ENCODE measurements at places on chromosomes 6 and 20. TPM values are rescaled to one million over a fixed set of nuclear protein-coding genes. Genes with fewer than 3 reads are reported as not detected.

GRCh38 chr6:26412228-26412627 lies 10.2 kb downstream of the BTN3A1 start:
- DNase-seq: no peak

GRCh38 chr6:5536644-5537043 lies 275.3 kb downstream of the FARS2 start:
- no peak for DNase-seq

DNA sequence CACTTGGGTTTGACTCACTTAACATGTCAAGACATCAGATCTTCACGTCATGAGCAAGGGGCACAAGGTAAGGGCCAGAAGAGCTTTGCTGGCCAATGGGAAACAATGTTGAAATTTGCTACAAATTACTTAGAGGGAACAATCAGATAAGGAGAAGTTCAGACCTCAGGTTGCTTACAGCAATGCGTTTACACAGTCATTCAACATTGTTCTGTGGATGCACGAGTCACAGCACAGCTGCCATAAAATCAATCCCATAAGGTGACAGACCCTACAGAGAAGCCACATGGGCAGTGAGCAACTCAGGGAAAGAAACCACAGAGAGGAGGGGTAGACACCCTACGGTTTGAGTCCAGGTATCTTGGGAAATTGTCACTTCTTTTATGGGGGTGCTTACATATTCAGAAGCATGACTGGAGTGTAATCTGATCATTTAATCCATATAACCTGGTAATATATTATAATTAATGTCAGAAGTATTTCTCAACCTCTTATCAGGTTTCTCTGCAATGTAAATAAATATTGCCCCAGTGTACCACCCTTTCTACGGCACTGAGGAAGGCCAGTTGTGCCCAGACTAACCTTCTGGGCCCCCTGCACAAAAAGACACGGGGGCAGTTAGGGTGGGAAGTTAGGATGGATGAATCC lies 2.3 kb upstream of the SLC22A2 start:
- DNase-seq: no peak

- no peak for DNase-seq
Measured at GRCh38 chr20:2133318-2134183, 31.9 kb downstream of the STK35 start.

BMP6 gene
- total RNA-seq: 1.6 TPM

- no peak for DNase-seq
Measured at GRCh38 chr6:115219645-115220044, 841.0 kb downstream of the FRK start.

DNA sequence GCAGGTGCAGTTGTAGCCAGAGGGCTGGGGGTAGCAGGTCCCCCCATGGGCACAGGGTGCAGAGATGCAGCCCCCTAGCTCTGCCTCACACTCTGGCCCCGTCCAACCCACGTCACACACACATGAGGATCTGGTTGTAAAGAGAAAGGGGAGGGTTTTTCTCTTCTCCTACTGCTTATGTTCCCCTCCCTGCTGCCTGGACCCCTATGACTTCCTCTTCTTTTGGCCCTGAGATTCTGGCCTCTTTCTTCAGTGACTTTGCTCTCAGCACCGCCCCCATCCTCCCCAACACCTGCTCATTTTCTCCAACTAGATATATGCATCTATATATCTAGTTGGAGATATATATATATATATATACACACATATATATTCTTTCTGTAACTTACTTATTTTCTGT lies 9.7 kb downstream of the NOTCH4 start:
- DNase-seq: no peak

DNA sequence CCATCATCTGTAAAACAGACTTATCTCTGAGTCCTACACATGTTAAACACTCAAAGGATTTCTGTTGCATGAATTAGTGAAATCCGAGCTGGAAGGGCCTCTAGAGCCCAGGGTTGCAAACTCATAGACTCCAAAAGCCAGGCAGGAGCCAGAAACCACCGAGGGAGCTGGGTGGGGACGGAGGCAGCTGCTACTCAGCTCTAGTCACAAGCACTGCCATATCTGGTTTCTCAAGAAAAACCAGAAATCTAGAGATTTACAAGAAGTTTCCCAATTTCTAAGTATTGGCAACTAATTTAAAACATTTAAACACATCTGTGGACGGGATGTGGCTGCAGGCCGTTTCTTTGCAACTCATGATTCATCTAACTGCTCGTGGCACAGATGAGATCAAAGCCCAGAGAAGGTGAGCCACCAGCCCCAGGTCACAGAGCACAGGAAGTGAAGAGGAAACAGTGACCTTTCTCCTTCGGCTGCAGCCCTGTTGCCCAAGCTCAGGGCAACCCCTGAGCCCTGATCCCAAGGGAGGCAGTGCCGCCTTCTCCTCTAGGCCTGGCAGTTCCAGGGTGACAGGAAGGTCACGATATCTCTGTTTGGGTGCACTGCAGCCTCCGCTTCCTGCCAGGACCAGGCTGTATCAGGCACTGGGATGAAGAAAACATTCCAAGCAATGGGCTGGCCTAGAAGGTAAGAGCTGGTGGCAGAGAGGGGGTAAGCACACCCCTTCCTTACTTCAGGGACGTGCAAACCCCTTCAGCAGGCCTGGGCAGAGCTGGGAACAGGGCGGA lies 26.4 kb upstream of the PTGIS start:
- DNase-seq: peak; percentile 86

GRCh38 chr20:24436160-24436559 lies 33.3 kb upstream of the SYNDIG1 start:
- no peak for DNase-seq

- DNase-seq: no peak
Measured at GRCh38 chr6:25239498-25239897, 39.7 kb upstream of the CARMIL1 start.

- no peak for DNase-seq
Measured at GRCh38 chr6:155325700-155326516, 11.6 kb upstream of the TFB1M start.

DNA sequence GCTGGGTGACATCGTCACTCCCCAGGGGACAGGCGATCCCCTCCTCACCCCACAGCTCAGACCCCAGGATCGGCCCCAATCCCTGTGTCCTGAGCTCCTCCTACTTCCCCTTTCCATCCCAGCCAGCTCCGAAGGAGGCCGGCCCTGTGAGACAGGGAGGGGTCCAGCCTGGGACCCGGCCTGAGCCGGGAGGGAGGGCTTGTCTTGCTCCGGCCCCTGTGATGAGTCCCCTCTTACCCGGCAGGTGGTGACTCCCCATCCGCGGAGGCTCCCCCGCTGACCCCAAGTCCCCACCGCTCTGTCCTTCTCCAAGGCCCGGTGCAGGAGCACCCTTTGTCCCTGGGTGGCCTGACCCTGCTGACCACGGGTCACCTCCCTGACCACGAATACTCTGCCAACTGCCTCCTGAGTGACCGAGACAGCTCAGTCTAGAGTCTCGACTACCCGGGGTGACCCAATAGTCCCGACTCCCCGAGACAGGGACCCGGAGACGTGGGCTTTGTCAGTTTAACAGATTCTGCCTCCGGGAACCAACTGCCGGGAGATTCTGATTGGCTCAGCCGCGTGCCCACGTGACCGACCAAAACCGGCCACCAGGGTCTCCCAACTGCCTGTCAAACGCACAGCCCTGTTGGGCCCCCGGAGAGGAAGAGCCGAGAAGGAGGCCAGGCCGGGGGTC lies 187.4 kb upstream of the PROKR2 start:
- peak; percentile 87 for DNase-seq

SOX18 gene
- total RNA-seq: 38.4 TPM

DNA sequence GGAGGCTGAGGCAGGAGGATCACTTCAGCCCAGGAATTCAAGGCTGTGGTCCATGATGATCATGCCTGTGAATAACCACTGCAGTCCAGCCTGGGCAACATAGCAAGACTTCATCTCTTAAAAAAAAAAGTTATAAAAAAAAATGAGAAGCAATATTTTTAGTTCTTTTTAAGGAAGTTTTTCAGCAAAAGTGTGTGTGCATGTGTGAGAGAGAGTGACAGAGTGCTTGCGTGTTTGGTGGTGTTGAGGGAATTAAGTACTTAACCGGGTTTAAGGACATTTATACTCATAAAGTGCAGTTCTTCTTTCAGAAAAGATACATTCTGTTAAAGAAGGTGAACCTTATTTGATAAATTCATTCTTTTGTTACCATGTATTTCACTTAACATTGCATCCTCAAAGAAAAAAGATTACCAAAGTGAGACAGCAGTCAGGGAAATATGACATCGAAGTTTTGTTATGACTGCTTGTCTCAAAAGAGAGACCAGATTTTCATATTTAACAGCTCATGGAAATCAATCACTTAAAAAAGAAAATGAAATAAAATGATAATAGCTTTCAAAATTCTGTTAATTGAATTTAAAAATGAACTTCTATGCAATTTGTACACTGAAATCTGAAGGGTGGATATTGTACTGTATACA lies 254.7 kb downstream of the ARHGAP18 start:
- DNase-seq: no peak

GRCh38 chr6:73452107-73452461 lies at the start of gene CGAS:
TSS of gene CGAS (minus strand) at chr6:73452297. CDS start at chr6:73452181, 116 bp downstream.
- peak; percentile 92 for DNase-seq

RCAN2 gene
- 273 TPM for total RNA-seq

DNA sequence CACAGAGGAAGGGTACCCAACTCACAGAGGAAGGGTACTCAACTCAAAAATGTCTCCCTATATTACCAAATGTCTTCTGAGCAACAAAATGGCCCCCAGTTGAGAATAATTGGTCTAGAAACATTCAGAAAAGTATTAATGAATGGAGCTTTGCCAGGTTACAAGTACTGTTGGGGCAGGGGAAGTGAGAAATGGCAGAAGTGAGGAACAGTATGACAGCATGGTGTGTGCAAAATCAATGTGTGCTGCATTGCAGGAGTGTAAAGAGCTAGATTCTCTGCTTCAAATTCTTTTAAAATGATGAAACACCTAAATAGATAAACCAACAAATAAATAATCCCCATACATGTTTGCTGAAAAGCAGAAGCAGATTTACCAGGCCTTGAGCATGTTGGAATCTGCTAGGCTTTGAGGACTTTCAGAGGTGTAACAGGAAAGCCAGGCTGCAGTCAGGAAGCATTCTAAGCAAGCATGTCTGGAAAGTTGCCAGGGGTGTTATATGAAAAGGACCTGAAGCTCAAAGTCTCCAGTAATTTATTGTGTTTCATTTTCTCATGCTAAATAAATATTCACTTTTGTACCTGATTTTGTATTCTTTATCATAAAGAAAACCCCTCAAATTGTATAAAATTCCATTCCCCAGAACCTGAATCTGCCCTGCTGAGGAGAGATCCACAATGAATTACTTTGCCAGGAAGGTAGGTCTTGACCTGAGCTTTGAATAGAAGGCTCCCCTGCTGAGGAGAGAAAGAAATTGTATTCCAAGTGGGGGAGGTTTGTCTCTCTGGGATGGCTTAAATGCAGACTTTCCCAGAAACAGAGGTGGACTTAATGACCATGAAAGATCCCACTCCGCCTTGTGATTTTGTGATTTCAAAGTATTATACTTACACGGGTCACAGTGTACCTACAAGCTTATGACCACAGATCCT lies 265.0 kb upstream of the MARCKS start:
- no peak for DNase-seq

DNA sequence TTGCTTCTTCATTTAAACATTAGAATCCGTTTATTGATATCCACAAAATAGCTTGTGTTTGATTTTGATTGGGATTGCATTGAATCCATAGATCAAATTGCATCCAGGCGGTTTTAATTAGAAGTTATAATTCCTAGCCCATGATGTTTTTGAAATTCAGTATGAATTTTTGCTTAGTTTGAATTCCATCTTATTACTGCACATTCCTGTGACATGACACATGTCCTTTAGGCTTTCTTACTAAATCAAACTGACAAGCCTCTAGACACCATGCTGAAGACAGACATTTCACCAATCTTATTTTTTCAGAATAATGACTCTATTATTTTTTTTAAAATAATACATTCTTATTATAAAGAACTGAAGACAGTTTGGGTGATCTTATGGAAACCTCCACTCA lies 21.4 kb upstream of the PI16 start:
- DNase-seq: no peak

SLC24A3 gene
- 1.4 TPM for total RNA-seq

DNA sequence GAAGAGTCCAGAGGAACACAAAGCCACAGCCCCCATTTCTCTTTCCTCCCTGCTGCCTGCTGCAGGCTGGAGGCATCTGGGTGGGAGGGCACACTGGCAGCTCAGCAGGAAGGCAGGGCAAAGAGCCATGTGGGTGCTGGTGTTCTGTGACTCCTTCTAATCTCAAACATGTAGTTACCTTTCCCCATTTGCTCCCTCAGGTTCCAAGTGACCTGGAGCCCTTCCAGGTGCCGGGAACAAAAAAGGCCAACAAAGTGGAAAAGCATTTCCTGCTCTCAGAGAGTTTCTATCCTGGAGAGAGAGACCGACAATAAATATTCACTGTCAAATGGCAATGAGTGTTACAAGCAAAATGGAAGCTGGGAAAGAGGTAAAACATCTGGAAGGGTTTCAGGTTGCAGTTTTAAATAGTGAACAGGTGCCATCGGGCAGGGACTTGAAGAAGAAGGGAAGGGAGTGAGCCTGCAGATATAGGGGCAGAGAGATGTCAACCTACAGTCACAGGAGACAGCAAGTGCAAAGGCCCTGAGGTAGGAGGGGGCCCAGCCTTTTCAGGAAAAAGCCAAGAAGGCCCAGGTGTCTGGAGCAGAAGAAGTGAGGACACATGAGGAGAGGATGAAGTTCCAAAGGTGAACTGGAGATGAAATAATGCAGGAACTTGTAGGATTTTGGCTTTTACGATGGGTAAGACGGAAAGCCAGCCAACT lies 43.6 kb upstream of the IYD start:
- no peak for DNase-seq

RSPH9 gene
- total RNA-seq: 0.11 TPM

REPS1 gene
- 31.1 TPM for total RNA-seq

ADGRF5 gene
- total RNA-seq: 48.0 TPM

Measured in Right ventricle myocardium inferior (tissue), 1 donor.